Endodermal cell (in vitro differentiated cells): ENCODE measurements at places on chromosomes 5 and 9. TPM values are rescaled to one million over a fixed set of nuclear protein-coding genes. Genes with fewer than 3 reads are reported as not detected.

Gene NME5
- total RNA-seq = 3.9 and 4.7 TPM in 2 replicates

- H3K36me3 ChIP-seq = no peaks in the 10 kb centered on the region
- peaks cover 2% of the 10 kb centered on the region for H3K4me1 ChIP-seq
- DNase-seq = no peak
- no peaks in the 10 kb centered on the region for H3K27me3 ChIP-seq
- H3K27ac ChIP-seq = no peak overlapping the region
- no peak overlapping the region for H3K4me3 ChIP-seq
These were observed 29.6 kb downstream of the CRHBP start for GRCh38 chr5:76982450-76982849.

DNA sequence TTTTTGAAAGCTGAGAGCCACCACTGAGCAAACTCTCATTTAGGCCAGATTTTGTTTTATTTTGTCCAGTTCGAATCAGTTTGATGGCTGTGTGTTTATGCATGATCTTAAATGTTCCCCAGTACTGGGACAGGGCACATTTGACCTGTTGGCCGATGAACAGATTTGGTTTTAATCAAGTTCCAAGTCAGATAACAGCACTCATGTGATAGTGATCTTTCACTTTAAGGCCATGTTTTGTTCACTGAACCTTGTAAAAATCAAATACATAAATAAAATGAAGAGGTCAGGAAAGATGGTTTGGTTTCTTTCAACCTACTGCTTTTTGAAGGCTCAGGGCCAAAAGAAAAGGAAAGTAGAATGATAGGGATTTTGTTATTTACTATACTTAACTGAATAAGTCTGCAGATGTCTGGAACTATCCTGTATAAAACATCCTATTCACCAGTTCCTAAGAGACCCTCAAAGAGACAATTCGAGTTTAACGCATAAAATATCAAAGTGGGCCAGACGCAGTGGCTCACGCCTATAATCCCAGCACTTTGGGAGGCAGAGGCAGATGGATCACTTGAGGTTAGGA, 77.2 kb downstream of the PGM5 start:
- DNase-seq = no peak
- no peaks in the 10 kb centered on the region for H3K36me3 ChIP-seq
- H3K27ac ChIP-seq = no peak overlapping the region
- H3K27me3 ChIP-seq = peaks cover 6% of the 10 kb centered on the region
- no peaks in the 10 kb centered on the region for H3K4me1 ChIP-seq

Gene TMEM252
- total RNA-seq = not detected in 2 replicates
